ENCODE measurements at places on chromosomes 3 and 15.

DNA sequence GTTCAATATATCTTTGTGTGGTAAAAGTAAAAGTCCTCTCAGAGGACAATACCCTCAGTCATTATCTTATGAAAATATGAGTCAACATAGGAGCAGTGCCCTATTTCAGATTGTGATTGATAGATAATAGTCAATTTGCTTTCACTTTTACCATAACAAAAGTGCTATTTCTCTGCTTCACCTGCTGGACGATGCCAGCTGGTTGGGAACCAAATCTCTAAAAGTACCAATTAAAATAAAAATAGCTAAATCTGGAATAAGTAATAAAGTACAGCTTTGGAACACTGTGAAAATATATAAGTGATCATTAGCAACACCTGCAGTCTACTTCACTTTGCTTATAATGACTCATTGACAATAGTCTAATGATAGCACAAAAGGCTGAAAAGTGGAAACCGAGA, 390.3 kb upstream of the AGTR1 start:
- no peak for DNase-seq

- DNase-seq = no peak
Measured at GRCh38 chr3:195227871-195228270, 43.1 kb downstream of the XXYLT1 start.

GRCh38 chr3:71258116-71258515, 325.4 kb downstream of the FOXP1 start:
- no peak for DNase-seq

GRCh38 chr15:37733628-37734027, 200.8 kb upstream of the TMCO5A start:
- DNase-seq = no peak

DNA sequence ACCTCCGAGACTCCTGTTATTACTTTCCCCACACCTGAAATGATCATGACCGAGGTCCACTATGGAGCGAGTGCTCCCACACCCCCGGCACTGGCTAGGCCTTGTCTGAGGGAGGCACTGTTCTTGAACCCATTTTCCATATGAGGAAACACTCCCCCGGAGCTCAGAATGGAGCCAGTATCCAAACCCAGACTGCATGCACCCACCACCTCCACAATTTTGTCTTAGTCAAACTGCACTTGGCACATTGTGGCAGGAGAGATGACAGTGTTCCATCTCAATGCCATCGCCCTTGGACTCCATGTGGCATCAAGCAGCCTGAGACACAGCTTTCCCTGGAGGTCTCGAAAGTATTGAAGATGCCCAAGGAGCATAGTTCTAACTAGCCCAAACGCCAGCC, 154.1 kb downstream of the NUP210 start:
- no peak for DNase-seq

GRCh38 chr3:36558961-36559360, 178.7 kb downstream of the STAC start:
- DNase-seq = no peak

DNA sequence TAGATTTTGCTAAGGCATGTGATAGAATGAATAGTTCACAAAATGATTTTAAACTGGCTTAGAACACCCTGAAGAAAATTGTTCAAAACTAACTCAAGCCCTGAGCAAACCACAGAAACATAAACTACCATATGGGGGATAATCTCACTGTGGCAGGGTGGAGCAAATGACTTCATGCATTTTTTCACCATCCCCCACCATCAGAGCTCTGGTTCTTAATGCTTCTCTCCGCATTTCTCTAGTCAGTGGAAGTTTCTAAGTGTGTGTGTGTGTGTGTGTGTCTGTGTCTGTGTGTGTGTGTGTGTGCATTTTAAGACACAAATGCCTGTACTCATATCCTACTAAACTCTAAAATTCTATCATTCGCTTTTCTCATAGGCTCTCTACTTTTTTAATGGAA, 107.1 kb upstream of the PHLDB2 start:
- no peak for DNase-seq

DNA sequence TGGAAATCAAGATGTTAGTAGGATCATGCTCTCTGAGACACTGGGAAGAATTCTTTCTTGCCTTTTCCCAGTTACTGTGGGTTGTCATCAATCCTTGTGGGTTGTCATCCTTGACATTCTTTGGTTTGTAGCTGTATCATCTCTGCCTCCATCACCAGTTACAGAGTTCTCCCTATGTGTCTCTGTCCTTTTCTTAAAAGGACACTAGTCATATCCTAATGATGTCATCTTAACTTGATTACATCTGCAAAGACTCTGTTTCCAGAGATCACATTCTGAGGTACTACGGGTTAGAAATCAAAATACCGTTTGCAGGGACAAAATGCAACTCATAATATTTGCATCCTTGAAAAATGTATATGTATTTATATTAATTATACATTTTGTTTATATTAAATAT, 500.4 kb downstream of the ZBBX start:
- no peak for DNase-seq

- no peak for DNase-seq
Measured at GRCh38 chr3:107892955-107893624, 197.7 kb downstream of the CD47 start.

- DNase-seq = no peak
Measured at GRCh38 chr15:48940508-48940907, 23.2 kb downstream of the SHC4 start.

- no peak for DNase-seq
Measured at GRCh38 chr15:29952225-29952624, 130.0 kb upstream of the TJP1 start.

DNA sequence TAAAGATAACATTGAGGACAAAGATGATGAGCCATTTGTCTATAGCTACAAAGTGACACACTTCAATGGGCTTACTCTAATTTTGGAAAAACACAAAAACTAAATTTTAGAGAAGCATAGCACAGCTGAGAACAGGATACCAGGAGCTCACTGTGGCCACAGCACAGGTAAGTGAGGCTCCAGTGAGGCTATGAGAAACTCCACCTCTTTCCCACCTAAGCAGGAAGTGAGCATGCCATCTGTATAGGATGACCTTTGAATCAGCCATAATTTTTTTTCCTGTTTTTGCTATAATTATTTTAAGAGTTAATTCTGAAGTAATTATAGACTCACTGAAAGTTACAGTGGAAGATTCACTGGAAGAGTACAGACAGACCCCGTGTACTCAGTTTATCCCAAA, 82.1 kb upstream of the DCLK3 start:
- no peak for DNase-seq

DNA sequence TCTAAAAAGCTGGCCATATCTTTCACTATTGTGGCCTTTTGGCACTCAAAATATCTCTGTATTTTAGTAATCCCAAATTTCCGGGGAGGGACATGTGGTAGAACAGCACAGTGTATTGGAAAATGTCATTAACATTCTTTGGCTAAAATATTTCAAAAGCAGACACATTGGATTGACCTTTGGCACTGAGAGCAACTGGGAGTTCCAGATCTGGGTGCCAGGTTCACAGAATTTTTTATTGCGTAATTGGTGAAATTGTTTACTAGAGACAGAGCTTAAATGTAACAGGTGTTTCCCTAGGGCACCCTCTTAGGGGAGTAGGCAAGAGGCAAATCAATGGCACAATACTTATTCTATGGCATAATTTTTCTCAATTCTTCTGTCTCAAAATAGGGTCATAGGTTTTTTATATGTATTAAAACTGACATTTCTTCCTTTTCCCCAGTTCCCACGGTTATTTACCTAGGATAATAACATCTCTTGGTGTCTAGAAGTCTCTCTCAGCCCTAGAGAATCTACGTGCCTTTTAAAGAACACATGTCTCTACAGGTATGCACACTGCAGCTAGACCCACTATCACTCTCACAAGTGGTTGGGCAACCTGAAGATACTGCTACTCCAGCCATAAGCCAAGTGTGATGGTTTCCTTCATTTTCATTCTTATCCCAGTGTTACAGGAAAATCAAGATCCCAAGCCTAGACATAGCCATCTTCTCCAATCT, 10.6 kb downstream of the RBMS3 start:
- DNase-seq = no peak

- no peak for DNase-seq
Measured at GRCh38 chr15:72933976-72934375, 118.3 kb upstream of the NEO1 start.

DNA sequence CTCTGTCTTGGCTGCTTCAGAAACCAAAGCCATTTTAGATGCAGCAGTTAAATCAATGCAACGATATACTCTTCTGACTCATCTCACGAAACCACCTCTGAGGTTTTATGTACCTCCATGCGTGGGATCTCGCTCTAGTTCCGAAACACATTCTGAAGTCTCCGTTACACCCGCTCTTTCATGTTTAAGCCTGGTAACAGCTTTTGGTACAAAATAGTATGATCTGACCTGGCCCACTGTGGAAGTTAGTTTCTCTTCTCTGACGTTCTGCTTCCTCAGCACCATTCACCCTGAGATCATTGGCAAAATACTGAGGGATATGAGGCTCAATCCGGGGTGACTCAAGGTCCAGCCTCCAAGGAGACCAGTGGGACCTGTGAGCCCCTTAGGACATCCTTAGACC, 121.9 kb downstream of the TMEM266 start:
- DNase-seq = no peak

GRCh38 chr3:168249550-168250414, 154.1 kb upstream of the GOLIM4 start:
- DNase-seq = no peak

- no peak for DNase-seq
Measured at GRCh38 chr15:77481670-77482069, 61.0 kb downstream of the HMG20A start.

- no peak for DNase-seq
Measured at GRCh38 chr15:66235866-66236265, 17.7 kb downstream of the MEGF11 start.

DNA sequence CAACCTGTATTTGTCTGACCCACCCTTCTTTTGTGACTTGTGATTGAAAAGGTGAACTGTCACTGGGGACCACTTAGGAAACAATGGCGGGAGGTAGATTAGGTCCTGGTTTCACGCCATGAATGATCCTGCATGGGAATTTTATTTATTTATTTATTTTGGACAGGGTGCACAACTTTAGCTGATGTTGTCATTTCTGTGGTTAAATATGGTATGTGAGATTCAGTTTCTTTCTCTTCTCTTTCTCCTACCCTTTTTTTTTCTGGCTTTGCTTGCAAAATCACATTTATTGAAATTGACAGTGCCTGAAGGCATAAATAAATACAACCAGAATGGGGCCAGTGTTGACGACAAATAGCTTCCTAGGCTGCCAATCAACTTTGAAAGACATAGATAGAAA, 18.0 kb upstream of the HTR3E start:
- no peak for DNase-seq

GRCh38 chr3:9296241-9296640, 46.8 kb upstream of the SRGAP3 start:
- no peak for DNase-seq

GRCh38 chr15:29040370-29040751, 154.6 kb downstream of the APBA2 start:
- no peak for DNase-seq

DNA sequence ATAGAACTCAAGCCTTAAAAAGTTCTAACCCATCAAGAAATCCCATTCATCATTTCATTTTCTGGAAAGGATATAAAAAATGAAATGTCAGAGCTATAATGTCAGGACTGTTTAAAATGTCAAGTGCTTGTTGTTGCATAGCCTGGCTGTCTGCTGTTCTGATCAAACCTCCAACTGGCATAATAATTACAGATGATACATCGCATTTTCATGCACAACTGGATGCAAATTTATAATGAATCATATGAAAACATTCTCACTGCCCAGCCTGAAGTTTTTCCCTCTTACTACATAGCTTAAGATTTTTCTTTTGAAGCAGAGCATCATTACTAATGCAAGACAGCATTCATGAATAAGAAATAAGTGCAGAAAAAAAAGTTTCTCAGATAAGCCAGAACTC, 46.5 kb downstream of the GUCA1C start:
- no peak for DNase-seq

DNA sequence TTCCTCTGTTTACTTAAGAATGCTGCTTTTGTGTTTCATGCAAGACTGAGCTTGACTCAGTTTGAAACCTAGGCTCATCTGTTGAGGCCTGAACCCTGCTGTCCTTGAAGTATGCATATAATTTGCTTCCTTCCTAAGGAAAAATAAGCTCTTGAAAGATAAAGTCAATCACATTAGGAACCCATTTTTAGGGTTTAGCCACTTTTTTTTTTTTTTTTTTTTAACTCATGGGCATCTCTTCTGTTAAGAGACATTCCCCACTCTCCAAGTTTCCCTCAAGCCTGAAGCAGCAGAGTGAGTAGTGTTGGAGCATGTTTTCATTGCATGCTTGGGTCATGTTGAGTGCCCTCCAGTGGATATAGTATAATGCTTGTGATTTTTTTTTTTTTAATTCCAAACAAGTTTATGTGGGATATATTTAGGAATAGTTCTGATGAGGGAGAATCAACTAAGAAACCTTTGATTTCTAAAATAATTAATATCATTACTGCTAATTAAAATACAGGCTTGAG, 3.6 kb downstream of the CTNNB1 start:
- DNase-seq = no peak

DNA sequence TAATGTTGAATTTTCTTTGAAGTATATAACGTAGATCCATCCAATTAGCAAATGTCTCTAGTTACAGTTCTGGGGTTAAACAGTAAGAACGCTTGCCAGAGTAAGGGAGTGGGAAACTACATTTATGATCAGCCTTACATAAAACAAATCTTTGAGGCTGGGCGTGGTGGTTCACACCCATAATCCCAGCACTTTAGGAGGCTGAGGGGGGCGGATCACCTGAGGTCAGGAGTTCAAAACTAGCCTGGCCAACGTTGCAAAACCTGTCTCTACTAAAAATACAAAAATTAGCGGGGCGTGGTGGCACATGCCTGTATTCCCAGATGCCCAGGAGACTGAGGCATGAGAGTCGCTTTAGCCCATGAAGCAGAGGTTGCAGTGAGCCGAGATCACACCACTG, 50.1 kb upstream of the GATM start:
- no peak for DNase-seq

- DNase-seq = no peak
Measured at GRCh38 chr3:64651741-64652241, 36.0 kb downstream of the ADAMTS9 start.

DNA sequence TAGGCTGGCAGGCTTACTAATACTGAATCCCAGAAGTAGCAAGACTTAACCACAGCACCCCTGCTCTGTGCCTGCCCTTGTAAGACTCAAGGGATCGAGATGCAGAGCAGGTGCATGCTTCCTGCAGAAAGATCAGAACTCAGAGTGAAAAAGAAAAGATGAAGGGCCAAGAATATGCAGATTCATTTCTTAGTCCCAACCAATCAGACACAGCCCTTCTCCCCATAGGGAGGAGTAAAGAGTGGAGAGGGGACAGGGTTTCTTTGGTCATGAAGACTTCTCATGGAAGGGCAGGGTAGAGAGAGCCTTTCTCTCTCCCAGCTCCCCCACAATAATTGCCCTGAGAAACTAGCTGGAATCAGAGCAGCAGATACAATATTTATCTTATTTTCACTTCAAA, 105.6 kb upstream of the MB21D2 start:
- no peak for DNase-seq

GRCh38 chr3:117842086-117842485, 1132.5 kb downstream of the TUSC7 start:
- no peak for DNase-seq

- DNase-seq = no peak
Measured at GRCh38 chr3:149527531-149528339, 53.2 kb downstream of the TM4SF4 start.

GRCh38 chr15:49844390-49844789, 223.5 kb downstream of the DTWD1 start:
- no peak for DNase-seq
